ENCODE measurements at places on chromosomes 4 and X.

DNA sequence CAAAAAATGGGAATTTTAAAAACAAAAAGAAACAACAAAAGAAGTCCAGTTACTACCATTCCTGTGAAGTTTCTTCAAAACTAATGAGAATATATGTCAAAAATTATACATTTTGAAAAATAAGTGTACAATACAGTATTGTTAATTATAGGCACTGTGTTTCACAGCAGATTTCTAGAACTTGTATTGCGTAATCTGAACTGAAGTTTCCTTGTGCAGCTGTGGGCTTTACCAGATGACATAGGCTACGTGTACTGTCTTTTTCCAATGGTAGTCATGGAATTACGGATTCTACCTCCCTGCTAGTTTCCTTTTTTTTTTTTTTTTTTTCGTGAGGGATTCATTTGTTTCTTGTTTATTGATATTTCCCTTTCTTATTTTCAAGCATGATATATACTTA is 113.8 kb upstream of the GABRA2 start:
- no peak for DNase-seq

- no peak for DNase-seq
Observed at GRCh38 chrX:22516893-22517292, 244.2 kb downstream of the CBLL2 start.

GRCh38 chr4:74598611-74599325 is 153.8 kb downstream of the AREG start:
- DNase-seq = no peak

- peak; percentile 94 for DNase-seq
Observed at GRCh38 chrX:37998586-37999262, 7.6 kb upstream of the SYTL5 start.

DNA sequence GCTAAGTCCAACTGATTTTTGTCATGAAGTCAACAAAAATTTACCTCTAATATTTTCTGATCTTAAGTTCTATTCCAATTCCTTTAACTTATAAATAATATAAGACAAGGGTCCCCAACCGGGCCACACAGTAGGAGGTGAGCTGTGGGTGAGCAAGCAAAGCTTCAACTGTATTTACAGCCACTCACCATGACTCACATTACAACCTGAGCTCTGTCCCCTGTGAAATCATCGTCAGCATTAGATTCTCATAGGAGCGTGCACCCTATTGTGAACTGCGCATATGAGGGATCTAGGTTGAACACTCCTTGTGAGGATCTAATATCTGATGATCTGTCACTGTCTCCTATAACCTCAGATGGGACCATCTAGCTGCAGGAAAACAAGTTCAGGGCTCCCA is 227.4 kb downstream of the MAPK10 start:
- DNase-seq = peak; percentile 17

GRCh38 chrX:106680716-106681115 is 45.8 kb upstream of the RNF128 start:
- no peak for DNase-seq

- no peak for DNase-seq
Observed at GRCh38 chrX:16963216-16963615, 16.8 kb downstream of the REPS2 start.

DNA sequence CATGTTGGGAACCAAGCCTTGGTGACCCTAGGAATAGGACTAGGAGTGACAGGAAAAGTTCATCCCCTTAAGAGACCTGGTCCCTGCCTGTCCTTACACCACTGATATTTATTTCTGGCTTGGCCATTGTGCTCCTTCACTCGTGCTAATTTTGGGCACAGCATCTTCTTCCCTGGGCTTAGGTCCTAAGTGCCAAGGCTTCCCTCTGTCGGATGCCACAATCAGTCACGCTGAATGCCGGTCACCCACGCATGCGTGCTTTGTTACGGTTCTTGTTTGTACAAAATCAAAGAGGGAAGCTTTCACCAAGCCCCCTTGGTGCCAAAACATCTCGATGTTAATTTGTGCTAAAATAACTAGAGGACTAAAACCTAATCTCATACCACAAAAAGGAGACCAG is 17.4 kb upstream of the MAP3K15 start:
- DNase-seq = no peak

- peak; percentile 96 for DNase-seq
Observed at GRCh38 chrX:40912576-40912975, 172.7 kb upstream of the USP9X start.

DNA sequence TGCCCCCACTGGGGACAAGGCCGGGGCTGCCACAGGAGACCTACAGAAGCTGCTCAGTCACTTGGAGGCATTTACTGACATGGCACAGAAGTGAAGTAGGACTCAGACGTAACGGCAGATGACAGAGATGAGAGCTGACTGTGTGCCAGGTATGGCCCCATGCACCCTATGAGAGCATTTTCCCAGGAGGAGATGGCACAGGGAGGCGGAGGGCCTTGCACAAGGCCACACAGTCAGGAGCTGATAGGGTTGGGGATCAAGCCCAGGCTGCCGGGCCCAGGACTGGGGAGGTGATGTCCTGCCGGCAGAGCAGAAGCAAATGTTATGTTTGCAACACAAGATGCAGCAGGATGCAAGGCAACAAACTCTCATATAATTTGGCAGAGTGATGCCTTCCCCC is 34.1 kb downstream of the NAT8L start:
- DNase-seq = no peak

GRCh38 chr4:87270825-87271224 is 50.4 kb upstream of the KLHL8 start:
- peak; percentile 22 for DNase-seq

DNA sequence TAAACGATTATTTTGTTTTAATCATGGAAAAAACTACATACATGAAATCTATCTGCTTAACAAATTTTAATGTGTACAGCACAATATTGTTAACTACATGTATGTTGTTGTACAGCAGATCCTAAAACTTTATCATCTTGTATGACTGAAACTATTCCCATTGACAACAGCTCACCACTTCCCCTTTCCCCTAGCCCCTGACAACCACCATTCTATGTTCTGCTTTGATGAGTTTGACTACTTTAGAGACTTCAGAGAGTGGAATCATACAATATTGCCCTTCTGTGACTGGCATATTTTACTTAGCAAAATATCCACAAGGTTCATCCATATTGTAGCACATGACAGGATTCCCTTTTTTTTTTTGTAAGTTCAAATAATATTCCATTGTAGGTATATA is 185.9 kb downstream of the CFAP299 start:
- no peak for DNase-seq

DNA sequence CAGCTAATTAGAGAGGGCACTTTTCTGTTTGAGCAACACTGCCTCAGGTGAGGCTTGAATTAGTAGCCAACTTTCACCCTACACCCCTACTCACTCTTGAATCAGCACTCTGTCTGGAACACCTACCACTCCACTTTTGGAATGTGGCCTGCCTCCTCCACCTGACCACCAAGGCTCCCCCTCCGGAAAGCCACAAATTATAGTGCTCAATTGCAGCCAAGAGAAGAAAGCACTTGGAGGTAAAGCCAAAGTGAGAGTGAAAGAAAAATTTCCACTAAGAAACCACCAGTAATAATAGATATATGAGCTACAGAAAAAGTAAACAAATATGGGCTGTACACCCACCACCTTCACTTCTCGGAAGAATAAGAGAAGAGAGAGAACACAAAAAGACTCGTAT is 41.1 kb downstream of the PPP3CA start:
- peak; percentile 65 for DNase-seq

DNA sequence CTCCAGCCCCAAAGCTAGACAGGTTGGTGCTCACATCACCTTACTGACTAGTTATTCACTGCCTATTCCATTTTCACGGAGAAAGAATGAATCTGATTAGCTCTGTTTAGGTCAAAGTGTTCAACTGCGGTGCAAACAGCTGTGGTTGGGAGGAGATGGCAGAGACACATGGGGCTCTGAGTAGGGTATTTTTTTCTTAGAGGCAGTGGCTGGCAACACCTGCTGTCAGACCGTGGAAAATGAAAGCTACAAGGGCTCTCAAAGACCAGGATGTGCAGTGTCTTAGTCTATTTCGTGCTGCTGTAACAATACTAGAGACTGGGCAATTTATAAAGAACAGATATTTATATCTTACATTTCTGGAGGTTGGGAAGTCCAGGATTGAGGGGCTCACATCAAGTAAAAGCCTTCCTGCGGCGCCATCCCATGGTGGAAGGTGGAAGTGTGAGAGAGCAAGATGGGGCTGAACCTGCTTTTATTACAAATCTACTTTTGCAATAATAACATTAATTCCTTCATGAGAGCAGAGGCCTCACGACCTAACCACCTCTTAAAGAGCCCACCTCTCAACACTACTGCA is 10.6 kb downstream of the NYX start:
- peak; percentile 4 for DNase-seq

- DNase-seq = no peak
Observed at GRCh38 chr4:77028246-77028645, 47.5 kb downstream of the CCNI start.

DNA sequence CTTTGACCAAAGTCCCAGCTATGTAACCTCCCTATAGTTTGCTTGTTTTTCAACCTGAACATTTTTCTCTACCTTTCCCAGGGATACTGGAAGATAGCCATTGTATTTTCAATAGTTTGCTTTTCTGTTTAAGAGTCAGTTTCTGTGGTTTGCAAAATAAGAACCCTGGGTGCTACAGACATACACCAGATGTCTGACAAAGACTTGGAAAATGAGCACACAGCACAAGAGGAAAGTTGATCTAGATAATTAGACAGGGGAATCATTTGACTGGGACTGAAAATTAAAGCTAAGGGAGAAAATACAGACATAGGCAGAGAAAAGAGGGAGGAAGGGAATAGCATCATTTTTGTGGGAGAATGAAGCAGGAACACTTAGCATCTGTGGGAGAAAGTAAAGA is 218.3 kb upstream of the CNKSR2 start:
- DNase-seq = no peak

- no peak for DNase-seq
Observed at GRCh38 chr4:31114816-31115215, 394.6 kb downstream of the PCDH7 start.

DNA sequence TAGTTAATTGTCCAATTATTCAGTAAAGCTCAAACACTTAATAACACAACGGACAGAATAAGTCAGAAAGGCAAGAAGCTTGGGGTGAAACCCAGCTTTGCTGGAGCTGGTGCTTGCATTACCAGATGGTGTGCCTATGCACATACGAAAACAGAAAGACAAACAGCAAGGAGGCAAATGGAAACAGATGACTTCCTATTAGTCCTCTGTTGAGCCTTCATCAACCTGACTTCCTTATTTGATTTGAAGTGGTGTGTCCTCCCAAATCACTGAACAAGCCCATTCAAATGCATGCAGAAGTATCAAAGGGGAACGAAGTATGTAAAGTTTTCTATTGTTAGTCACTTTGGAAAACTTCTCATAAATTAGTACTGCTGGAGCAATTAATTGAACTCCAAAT is 166.2 kb downstream of the ATP10D start:
- DNase-seq = no peak

GRCh38 chr4:122665161-122665929 is 44.5 kb upstream of the IL21 start:
- DNase-seq = no peak

GRCh38 chrX:150701377-150701776 is 8.2 kb downstream of the MTMR1 start:
- DNase-seq = no peak

GRCh38 chr4:93897559-93897958 is 69.0 kb downstream of the ATOH1 start:
- peak; percentile 29 for DNase-seq

GRCh38 chr4:183395395-183395794 is 49.0 kb upstream of the CDKN2AIP start:
- DNase-seq = no peak

DNA sequence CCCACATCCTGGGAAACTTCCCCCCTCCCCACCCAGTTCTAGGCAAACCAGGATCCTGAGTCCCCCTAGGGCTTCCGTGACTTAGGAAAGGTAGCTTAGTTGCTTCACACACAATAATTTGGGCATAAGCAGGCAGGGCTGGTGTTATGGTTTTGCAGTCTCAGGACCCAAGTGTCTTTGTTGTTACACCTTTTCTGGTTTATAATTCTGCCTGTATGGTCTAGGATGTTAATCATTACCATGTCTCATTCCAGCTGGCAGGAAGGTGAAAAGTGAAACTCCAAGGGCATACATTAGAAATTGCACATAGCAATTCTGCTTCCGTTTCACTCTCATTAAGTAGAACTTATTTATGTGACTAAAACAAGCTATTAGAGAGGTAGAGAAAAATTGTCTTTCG is 16.8 kb downstream of the UGT8 start:
- peak; percentile 67 for DNase-seq

- DNase-seq = no peak
Observed at GRCh38 chr4:184215709-184216328, 1.9 kb downstream of the ENPP6 start.

- DNase-seq = peak; percentile 63
Observed at GRCh38 chrX:53682885-53683555, 3.5 kb downstream of the HUWE1 start.

GRCh38 chr4:176406736-176407135 is 87.0 kb downstream of the SPCS3 start:
- no peak for DNase-seq

DNA sequence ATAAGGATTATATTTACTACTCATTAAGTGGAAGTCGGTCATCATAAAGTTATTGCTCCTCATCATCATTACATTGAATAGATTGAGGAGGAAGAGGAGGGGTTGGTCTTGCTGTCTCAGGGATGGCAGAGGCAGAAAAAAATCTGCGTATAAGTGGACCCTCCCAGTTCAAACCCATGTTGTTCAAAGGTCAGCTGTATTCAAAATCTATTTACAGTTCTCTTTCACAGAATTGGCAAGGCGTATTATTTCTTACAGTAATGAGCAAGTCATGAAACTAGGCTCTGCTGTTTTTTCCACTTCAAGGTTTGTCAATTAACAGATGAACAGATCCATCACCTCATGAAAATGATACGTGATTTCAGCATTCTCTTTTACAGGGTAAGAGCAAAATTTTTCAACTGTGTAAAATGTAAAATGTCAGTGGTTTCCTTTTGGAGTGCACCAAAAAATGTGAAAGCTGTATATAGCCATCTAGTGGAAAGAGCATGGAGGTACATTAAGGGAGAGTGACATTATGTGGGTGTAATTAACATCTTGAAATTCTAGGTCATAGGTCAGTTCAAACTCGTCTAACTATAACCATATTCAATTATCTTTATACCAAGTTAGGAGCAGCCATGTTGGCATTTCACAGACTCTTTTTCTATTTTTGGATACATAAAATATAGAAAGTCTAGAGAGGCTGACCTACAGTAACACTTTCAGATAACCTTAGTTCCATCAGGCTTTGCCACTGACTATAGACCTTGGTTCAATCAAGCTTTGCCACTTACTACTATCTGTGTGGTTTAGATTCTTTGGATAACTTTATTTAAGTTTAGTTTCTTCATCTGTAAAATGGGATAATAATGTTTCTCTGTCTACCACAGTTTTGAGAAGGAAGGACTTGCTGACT is 30.1 kb downstream of the NEIL3 start:
- peak; percentile 43 for DNase-seq

- DNase-seq = no peak
Observed at GRCh38 chrX:33721927-33722326, 410.2 kb downstream of the FAM47A start.

DNA sequence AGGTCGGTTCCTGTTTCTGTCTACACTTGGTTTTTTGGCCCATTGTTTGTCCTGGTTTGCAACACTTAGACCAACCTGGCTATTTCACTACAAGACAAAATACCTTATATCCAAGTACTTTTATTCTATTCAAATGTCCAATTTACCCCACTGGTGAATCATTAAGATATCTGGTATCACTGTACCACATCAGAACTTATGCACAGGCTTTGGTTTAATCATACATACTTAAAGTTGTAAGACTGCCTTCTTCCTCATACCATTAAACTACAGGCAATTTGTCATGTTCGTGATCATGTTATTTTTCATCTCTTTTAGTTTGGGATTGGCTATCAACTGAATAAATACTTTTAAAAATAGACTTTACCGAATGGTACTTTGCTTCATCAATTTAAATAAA is 53.0 kb upstream of the ATOH1 start:
- DNase-seq = peak; percentile 15

GRCh38 chr4:87545052-87545451 is 15.9 kb upstream of the SPARCL1 start:
- no peak for DNase-seq

Data from NCI-H69 (cell line).